ENCODE measurements at places on chromosomes 7 and 10.

GRCh38 chr7:121744877-121745276 lies 128.1 kb upstream of the PTPRZ1 start:
- DNase-seq, result no peak

DNA sequence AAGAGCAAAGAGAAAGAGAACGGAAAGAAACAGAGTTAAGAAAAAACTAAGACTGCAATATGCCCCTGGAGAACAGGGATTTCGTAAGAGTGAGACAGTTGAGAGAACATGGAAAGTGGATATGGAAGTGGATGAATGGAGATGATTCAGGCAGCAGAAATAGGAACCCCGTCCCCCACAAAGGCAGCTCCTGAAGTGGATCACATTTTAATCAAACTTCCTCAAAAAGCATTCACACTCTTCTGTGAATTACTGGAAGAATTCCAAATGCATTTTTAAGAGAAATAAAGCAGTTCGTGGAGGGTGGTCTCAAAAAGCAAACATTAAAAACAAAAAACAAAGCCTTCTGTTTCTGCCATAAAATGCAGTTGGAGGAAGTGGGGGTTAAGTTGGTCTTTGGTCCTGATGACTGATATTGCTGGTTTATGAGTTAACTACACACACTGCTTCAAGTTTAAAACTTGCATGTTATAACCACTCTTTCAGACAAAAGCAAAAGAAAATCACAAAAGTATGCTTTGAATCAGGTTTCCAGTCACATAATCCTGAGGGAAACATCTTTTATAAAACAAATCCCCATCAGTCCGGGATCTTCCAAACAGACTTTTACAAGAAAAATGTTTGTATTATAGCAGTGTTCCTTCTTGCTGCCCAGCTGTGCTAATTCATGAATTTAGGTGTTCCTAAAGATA lies 214.3 kb downstream of the FANK1 start:
- no peak for DNase-seq

DNA sequence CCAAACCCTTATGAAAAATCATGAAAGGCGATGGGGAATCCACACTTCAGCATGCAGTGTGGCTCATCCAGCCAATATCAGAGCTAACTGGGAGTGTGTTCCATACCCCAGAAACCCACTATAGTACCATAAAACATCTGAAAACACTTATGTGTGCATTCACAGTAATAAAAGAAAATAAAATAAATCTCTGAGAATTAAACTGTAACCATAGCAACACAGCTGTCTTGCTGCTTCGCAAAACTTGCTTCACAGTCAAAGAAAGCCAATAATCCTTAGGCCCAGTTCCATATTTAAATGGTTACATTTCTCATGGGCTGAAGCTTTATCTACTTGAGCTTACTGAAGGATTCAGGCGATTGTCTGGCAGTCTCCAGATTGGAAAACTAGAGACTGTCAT lies 19.9 kb upstream of the POLR1F start:
- no peak for DNase-seq

DNA sequence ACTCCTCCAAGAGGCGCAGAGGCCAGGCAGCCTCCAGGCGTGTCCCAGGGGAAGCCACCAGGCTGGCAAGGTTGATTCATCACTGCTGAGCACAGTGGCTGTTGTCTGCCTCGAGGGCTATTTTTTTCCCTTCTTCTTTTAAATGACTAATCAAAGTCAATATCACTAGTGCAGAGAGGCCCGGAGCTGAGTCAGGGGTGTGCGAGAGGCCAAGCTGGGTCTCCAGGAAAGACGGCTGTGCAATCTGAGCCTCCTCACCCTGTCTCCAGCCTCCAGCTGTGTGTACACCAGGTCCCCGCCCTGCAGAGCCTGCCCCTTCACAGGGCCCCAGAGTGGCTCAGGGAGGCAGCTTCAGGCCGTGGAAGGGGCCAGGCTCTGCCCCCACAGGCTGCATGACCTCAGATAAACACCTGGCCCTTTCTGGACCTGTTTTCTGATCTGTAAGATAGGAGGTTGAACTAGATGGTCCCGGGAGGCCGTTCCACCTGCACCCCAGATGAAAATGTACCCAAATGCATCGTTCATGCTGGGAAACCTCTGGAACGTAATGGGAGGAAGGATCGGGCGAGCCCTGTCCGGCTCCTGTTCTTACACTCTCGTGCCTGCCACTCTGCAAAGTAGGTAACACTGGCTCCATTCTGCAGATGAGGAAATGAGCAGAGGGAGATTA lies 3.7 kb downstream of the STX1A start:
- DNase-seq, result no peak

DNA sequence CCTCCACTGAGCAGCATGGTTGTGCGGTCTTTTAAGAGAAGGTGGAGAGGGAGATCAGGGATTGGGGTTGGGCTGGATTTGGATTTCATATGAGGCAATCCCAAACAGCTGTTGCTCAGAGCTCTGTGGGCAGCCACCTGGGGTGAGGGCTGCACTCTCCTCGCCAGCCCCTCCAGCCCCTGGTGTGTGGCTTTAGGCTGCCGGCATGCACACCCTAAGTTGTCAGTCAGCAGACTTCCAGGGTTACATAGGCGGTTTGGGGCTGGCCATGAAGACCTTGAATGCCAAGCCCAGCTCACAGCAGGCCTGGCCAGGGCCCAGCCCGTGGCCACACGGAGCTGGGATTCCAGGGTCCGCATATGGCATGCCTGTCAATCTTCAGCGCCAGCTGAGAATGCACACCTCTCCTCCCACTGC lies 54.8 kb downstream of the ZMIZ1 start:
- no peak for DNase-seq

GRCh38 chr7:8390262-8390626 lies 43.2 kb upstream of the NXPH1 start:
- DNase-seq, result no peak

- no peak for DNase-seq
These were observed 31.1 kb downstream of the NET1 start for GRCh38 chr10:5443429-5443828.
